AG08395 (cell line): ENCODE measurements at places on chromosomes 12 and 14.

DNA sequence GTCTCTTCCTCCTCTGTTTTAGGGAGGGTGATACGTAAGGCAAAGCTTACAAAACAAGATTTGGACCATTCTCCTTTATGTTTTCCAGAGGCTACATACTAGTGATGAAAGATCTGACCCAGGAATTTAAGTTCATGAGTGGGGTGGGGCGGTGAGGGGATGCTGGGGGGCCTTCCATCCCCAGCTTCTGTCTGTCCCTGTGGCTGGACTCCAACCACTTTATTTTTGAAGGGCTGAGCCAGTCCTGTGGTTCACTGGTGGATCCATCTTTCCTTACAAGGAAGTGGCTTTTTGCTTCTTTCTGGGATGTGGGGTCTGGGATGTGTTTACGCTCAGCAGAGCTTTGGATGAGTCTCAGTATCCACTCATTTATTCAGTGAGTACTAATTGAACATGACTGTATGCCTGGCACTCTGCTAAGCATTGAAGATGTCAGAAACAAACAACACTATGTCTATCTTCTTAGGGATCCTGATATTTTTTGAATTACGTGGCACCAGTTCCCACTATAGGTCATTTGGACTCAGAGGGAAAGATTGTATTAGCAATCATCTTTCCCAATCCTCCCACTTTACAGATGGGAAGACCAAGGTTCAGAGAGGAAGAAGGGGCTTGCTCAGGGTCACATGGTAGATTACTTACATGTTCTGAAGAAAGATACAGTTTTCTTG, 291.8 kb upstream of the TBX3 start:
- no peak for DNase-seq

- no peak for DNase-seq
Measured at GRCh38 chr14:103118018-103118662, 5.1 kb upstream of the TNFAIP2 start.

DNA sequence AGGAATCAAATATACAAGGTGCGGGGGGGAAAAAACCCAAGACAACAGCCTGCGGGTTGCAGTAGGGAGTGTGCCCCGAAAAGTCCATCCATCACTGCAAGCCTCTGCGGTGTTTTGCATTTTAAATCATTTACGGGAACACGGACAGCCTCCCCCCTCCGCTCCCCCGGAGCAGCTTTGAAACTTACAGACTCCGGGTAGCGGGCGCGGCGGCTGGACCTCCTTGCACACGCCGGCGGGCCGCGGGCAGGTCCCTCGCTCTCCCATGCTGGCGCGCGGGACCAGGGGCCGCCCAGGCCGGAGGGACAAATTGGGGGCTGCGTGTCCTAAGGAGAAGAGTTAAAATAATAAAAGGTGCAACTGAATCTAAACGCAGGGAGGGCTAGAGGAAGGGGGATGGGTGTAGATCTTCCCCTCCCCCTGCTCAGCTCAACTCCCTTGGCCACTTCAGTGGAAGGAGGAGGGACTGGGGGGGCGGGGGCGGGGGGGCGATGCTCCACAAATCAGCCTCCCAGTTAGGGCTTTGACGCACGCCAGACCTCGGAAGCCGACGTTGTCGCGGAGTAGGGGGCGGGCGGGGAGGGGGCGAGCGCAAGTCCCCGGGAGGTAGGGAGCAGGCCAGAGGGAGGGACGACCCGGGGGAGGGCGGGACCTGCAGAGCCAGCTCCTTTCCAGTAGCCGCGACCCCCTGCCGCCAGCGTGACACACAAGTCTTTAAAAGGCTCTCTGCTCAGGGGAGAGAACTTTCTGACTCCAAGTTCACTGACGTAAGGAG, at the start of gene KCNJ8:
KCNJ8 (minus strand) TSS at position 349 of the 775 bp plus-strand sequence. CDS start 1,090 bp downstream, outside the sequence.
- no peak for DNase-seq

GRCh38 chr14:21089877-21090193, 8.6 kb downstream of the ZNF219 start:
- no peak for DNase-seq

GRCh38 chr12:56546680-56547079, 25.1 kb downstream of the RBMS2 start:
- DNase-seq, result no peak

DNA sequence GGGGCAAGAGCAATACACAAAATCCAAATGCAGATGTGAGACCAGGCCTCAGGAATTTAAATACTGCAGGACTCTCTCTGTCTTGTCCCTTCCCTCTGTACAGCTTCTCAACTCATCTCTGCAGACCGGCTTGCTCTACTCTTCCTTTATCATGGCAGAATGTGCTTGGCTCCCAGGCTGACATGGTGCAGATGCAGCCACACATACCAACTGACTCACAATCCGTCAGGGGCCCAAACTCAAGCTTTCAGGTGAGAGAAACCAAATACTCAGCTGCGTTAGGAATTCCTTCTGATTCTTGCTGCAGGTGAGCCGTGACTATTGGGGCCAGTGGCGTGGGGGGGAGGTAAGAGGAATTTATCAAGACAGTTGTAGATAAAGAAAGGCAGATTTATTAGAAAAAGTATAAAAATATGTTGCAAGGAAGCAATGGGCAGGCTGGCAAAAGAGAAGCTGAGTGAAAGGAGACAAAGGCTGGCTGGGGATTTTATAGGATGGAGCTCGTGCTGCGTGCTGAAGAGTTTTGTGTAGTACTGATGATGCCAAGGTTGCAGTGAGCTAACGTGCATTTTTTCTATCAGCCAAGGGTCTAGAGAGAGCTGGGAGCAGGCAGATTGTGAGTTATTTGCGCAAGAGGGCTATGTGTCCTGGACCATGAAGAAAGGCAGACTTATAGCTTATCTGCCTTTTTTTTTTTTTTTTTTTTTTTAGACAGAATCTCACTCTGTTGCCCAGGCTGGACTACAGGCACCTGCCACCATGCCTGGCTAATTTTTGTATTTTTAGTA, 5.0 kb upstream of the LGALS3 start:
- no peak for DNase-seq

GRCh38 chr12:2893007-2893406, 2.3 kb downstream of the TULP3 start:
- DNase-seq, result peak; percentile 69

GRCh38 chr12:52319097-52319496, 2.1 kb downstream of the KRT83 start:
- no peak for DNase-seq

GRCh38 chr14:94673071-94673470, 60.9 kb downstream of the SERPINA3 start:
- DNase-seq, result no peak

GRCh38 chr12:59698600-59698999, 102.8 kb downstream of the SLC16A7 start:
- DNase-seq, result peak; percentile 48

- DNase-seq, result no peak
Measured at GRCh38 chr12:109772622-109773321, 59.1 kb downstream of the FAM222A start.

GRCh38 chr12:1630133-1630826, 1.2 kb downstream of the WNT5B start:
- DNase-seq, result peak; percentile 64

- DNase-seq, result no peak
Measured at GRCh38 chr14:71497645-71498086, 434.6 kb upstream of the RGS6 start.

GRCh38 chr12:5827591-5827990, 117.5 kb downstream of the ANO2 start:
- no peak for DNase-seq

DNA sequence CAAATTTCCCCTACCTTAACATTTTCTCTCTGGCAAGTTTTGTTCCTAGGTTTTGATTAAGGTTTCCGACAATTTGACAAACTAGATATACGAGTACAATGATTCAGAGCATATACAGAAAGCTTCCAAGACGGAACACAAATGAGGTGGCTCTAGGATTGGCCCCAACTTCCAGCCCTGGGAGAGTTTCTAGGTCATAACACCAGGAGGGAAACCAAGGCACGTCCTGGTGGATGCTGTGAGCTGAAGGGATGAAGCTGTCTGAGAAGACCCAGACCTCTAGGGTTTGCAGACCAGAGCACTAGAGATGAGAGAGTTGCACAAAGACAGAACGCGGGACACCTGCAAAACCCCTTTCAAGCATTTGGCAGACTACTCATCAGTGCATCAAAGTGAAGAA, 51.5 kb upstream of the CAND1 start:
- DNase-seq, result no peak

- no peak for DNase-seq
Measured at GRCh38 chr14:56150645-56151345, 32.6 kb downstream of the PELI2 start.

DNA sequence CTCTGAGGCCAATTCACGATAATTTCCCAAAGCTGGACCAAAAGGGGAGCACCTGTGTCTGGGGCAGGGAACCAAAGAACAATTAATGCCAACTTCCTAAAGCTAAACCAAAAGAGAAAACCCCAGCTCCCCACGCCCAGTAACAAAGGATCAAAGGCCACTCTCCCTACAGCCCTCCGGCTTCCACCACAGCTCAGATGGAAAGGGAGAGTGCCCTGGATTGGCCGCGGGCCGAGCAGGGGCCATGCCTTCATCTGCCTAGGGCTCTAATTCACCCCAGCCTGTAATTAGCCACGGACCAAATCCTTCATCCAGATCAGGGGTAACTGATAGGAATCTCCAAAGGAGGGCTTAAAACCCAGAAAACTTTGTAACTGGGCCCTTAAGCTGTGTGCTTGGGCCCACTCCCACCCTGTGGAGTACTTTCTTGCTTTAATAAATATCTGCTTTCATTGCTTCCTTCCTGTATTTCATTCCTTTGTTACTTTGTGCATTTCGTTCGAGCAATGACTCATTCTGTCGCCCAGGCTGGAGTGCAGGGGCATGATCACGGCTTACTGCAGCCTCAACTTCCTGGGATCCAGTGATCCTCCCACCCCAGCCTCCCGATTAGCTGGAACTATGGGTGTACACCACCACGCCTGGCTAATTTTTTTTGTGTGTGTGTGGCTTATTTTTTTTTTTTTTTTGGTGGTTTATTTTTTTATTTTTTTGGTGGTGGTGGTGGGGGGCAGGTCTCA, 65.5 kb upstream of the PPP4R3A start:
- DNase-seq, result no peak

DNA sequence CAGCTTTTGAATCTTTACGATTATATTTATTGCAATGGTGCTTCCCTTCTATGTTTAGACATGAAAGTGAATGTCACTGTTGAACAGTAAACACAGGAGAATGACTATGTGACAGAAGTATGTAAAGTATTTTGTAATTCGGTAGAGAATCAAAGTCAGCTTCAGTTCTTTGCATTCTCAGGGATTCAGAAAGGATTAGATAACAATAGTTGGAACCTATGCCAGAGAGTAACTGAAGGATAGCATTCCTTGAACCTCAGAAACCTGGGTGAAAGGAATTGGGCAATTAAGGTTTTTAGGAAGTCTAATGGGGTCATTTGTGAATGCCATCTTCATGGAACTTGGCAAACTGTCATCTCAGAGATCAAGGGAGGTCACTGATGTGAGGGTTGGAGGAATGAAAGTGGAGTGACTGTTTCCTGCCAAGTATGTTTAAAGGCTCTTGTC, 305.3 kb upstream of the DDHD1 start:
- DNase-seq, result peak; percentile 72

GRCh38 chr12:114670291-114670980, 13.5 kb downstream of the TBX3 start:
- no peak for DNase-seq

DNA sequence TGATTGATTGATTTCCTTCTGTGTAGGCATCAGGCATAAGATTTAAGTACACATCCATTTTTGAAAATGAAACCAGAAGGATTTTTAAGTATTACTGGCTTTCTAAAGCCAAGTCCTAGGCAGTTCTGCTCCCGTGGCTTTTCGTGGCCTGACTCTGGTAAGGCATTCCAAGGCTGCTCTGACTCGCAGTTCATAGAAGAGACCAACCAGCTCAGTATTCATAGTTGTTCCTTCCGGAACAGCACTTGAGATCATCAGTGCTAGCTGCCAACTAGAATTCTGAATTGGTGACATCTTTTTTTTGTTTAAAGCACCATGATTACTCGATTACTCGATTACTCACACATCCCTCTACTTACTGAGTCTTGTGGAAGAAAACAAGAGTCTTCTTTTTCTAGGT, 25.9 kb downstream of the SUDS3 start:
- DNase-seq, result peak; percentile 88

DNA sequence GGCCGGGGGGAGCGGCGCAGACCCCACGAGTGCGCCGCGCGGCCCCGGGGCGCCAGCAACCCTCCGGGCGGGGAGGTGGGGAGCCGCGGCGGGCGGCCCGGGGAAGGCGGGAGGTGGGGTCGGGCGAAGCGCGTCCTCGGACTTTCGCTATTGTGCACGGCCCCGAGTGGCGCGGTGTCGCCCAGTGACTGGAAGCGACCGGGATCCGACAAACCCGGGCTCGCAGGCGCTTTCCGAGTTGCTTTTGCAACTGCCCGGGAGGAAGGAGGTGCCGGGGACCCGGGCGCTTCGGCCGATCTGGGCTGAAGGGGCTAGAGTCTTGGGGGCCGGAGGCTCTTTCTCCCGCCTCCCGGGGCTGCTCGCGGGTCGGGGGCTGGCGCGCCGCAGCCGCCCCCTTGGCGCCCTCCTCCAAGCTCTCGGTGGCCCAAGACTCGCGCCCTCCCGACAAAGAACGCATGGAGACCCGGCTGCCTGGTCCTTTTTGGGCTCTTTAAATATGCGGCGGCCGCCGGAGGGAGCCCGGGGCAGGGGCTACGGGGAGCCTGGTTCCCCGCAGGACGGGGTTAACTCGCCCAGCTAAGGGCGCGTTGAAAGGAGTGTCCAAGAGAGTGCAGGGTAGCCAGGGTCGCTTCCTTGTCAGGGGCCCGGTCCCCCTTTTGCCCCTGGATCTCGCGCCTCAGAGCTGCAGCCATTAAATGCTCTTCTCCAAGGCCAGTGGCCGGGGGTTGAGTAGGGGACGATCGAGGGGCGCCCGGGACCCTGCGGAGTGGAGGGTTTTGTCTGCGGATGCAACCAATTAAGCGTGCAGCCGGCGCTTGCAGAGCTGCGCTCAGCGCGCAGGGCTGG, 1.4 kb downstream of the HMGA2 start:
- DNase-seq, result peak; percentile 25

- no peak for DNase-seq
Measured at GRCh38 chr12:20527417-20528163, 159.3 kb downstream of the PDE3A start.

- no peak for DNase-seq
Measured at GRCh38 chr12:78002878-78003277, 172.2 kb downstream of the NAV3 start.

DNA sequence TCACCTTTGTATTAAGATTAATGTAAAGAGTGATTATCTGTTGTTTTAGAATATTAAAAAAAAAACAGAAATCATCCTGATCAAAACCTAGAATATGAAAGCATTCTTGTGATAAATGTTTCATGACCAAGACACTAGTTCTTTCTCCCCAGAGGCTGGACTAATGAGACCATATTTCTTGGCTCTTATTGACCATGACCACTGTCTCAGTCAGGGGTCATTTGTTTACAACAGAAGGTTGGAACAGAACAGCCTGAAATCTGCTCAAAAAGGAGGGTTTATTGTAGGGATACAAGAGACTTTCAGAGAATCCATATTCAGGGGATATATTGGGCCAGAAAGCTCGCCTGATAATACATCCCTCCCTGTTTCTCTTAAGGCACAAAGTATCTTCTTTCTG, 87.7 kb downstream of the TMEM30B start:
- no peak for DNase-seq
